ENCODE measurements at places on chromosomes 6 and 20.

- DNase-seq: no peak
These were observed 3.0 kb downstream of the THBS2 start for GRCh38 chr6:169250660-169251059.

DNA sequence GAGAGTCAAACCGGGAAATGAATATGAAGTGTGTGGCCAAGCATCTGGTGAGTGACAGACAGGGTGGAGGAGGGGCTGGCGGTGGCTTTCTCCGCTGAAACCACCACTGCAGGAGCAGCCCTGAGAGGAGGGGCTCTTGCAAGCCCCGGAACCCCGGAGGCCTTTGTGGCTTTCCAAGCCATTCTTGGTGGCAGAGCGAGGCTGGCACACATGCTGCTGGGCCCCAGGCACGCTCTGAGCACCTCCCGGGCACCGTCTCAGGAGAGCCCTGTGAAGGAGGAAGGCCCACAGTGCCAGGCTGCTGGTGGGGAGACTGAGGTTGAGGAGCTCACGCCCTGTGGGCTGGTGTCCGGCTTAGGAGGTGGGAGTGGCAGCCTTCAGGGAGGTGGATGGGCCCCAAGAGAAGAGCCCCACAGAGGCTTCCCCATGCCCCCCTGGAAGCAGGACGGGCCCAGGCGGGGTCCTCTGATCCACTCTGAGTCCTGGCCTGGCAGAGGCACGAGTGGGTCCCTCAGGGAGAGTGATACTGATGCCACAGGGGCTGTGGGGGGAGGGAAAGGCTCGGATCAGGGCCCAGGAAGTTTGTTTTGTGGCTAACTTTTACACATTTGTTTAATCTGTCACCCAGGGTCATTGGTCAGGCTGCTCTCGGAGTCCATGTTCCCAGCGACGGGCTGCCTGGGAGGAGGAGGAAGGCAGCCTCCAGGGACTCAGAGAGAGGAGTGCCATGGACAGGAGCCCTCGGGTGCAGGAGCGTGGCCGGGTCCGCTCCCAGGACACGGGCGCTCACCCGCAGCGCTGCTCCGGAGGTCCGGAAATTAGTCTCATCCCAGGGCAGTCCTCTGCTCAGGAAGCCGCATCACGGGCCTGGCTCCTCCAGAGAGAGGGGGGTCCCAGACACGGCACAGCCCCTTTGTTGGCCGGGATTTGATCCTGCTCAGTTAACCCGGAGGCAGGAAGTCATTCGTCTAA lies 170.7 kb downstream of the ERMARD start:
- DNase-seq: no peak

DNA sequence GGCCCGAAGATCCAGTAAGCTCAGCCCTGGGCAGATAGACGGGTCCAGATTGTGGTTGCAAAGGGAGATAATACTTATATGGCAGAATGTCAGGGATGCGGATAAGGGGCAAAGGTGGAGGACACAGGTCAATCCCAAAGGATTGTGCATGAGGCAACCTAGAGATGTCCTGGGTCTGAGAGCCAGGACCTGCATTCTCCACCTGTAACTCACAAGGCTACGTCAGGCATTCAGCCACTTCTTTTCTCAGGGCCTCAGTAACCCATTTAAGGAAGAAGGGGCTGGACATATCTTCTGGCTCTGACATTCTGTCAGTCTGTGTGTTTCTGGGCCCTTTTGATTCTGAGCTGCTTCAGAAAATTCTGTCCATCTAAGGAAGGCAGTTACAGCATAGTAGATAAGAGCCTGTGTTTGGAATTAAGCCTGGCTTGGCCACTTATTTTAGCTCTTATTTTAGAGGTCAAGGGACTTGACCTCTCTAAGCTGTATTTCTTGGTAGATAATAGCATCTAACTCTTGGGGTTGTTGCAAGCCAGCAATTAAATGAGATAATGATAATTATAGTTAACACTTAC lies 40.2 kb downstream of the CNBD2 start:
- DNase-seq: no peak

- DNase-seq: no peak
These were observed 103.9 kb upstream of the MAP7 start for GRCh38 chr6:136654086-136654485.

DNA sequence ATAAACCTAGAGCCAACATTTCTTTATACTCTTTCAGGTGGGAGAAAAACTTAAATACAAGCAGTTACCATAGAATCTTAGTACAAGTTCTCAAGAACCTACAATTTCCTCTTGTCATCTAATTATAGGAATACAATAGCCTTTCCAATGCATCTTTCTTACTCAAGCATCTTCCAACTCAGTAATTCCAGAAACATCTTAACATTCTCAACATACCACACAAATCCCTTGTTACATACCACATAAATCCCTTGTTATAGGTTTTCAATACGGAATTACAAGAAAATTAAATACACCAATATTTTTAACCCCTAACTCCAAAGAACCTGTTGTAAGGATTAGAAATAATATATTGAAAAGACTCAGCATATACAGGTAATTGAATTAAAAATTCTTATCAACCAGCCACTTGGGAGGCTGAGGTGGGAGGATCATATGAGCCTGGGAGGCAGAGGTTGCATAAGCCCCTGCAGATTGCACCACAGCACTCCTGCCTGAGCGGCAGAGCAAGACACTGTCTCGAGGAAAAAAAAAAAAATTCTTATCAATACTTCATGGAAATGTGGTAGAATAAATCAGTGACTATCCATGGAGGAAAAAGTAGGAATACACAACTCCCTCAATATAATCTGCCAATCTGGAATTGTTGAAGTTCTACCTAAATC lies 127.5 kb upstream of the CCDC28A start:
- DNase-seq: no peak

GRCh38 chr6:1482381-1483166 lies 93.2 kb downstream of the FOXF2 start:
- no peak for DNase-seq

- DNase-seq: no peak
These were observed 70.3 kb downstream of the GFRA4 start for GRCh38 chr20:3592931-3593330.

DNA sequence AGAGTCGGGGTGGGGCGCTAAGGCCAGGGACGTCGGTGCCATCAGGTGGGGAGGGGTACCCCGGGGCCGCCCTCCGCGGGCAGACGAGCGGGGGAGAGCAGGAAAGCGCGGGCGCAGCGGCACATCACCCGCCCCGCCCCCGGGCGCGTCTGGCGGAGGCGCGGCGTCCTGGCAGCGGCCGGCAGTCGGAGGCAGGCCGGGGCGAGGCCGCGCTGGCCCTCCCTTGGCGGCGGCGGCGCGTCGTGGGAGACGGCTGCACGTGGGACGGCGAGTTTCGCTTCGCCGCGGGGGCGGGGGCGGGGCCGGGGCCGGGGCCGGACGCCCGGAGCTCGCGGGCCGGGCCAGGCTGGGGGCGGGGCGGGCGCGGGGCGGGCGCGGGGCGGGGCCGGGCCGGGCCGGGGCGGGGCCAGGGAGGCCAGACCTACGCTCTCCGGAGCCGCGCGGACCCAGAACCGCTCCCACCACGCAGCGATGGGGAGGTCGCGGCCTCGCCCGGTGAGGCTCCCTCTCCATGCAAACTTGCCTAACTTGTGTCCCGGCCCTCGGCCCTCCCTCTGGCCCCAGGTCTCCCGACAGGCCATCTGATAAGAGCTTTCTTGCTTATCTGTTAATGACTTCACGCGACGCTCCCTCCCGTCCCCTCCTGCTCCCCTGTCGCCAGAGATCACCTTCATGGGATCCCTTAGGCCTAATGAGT lies 12.5 kb downstream of the ITPR3 start:
- no peak for DNase-seq

Data from activated naive CD4-positive, alpha-beta T cell (primary cell).